ENCODE measurements at places on chromosomes 1 and 21.

DNA sequence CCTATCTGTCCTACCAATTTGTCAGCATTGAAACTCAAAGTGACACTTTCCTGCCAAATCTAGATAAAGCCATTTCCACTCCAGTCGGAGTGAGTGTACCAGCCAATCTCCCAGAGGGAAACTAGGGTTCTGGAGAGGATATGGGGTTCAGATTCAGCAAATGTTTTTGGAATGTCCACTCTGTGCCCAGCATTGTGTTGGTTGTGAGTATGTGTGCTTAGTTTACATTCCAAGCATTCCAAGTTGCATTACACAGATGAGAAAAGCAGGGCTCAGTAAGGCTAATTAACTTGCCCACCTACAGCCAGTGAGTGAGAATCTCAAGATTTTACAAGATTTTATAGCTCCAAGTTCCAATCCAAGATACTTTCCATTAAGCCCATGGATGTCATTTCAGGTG is 26.4 kb upstream of the RGS16 start:
- DNase-seq: no peak

- DNase-seq: no peak
Measured at GRCh38 chr1:226181996-226182714, 4.4 kb downstream of the ACBD3 start.

DNA sequence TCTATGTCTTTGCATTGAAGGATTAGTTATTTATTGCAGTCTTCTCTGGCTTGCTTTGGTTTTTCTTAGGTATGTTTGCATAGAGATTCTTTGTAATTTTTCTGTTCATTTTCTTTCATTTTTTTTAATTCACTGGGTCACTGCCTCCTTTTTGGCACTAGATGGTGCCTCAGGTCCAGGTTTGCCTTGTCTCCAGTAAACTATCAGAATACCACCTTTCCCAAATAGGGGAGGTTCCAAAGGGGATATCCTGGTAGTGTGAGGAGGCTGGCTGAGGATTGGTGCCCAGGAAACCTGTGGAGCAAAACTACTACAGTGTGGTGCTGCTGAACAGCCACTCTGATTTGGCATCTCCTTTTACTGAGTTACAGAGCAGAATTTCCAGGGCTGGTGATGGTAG is 257.1 kb downstream of the KCTD3 start:
- no peak for DNase-seq

- peak; percentile 78 for DNase-seq
Measured at GRCh38 chr1:168386949-168387586, 106.4 kb downstream of the TBX19 start.

GRCh38 chr1:187261637-187262036 is 432.9 kb downstream of the PLA2G4A start:
- DNase-seq: no peak

GRCh38 chr1:115112496-115113375 is 23.4 kb upstream of the TSPAN2 start:
- peak; percentile 58 for DNase-seq

- DNase-seq: no peak
Measured at GRCh38 chr1:151255381-151255780, 847 bp downstream of the PSMD4 start.

- DNase-seq: no peak
Measured at GRCh38 chr1:11525516-11525915, 46.6 kb downstream of the DISP3 start.

DNA sequence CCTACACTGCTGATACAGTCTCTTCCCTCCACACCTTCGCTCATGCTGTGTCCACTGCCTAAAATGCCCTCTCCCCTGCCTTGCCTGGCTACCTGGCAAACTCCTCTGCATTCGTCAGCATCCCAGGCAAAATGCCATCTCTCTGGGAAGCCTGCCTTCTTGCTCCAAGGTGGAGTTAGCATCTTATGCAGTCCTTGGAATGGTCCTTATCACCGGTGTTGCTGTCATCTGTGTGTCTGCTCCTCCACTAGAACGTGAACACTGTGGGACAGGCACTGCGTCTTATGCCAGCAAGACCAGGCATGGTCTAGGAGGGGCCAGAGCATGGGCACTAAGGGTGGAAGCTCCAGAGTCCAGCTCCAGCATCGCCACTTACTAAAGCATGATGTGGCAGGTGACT is 211.8 kb downstream of the MATN1 start:
- DNase-seq: no peak

- DNase-seq: peak; percentile 41
Measured at GRCh38 chr1:9822897-9823692, 670 bp downstream of the CLSTN1 start.

GRCh38 chr21:21406921-21407320 is 408.7 kb downstream of the NCAM2 start:
- DNase-seq: no peak

Data from activated naive CD4-positive, alpha-beta T cell treated with Interleukin-2 at 50 U/mL for 16 hours (primary cell).